ENCODE measurements at places on chromosomes 7 and 10.
A peak's percentile ranks its signal among the peaks of the same experiment; 100 is the strongest.

DNA sequence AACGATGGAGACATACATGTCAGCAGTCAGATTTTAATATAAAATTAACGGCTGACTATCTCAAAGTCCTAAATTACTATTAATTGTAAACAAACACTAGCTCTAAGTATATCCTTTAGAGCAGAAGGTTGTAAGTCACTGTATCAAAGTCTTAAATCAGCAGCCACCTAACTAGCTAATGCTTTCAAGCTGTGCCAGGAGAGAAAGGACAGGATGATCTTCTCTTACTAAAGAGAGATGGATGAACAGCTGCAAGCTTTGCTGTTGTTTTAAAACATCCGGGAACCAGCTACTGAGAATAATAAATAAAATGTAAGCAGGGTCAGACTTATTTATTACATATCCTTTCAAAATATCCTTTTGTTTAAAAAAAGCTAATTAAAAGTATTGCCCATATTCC is 24.0 kb upstream of the ABLIM1 start:
- no peak for DNase-seq

DNA sequence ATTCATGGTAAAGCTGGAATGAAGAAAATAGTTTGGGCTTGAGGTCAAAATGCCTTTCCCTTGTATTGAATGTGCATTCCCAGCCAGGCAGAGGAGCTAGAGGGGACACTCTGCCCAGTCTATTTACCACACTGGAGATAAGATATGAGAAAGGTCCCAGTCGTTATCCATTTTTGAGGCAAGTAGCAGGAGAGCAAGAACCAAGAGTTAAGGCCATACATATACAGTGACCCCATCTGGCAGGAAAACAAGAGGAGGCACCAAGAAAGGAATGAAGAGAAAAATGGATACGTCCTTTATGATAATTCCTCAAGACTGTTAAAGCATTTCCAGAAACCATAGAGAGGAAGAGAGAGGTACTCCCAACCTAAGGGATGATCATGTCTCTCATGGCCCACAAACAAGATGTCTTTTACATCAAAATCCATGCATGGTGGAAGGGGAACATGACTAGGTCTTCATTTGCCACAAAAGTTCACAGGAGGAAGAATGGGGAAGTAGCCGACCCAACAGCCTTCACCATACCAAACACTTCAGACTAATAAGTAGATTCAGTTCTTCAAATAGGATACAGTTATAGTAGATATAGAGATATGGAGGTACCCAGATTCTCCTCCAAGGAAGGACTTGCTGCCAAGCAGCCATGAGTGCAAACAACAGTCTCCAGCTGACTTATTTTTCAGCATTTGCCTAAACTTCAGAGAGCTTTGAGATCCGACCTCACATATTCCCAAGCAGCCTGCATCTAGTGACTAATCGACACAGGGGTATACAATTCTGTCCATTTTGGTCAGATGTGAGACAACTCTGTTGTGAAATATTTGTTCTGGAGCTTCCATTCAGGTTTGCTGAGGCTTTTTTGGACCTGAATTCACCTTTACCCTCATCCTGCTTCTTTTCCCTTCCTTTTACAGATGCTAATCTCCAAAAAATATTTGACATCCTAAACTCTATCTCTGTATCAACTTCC is 61.1 kb upstream of the CCDC71L start:
- DNase-seq = no peak

DNA sequence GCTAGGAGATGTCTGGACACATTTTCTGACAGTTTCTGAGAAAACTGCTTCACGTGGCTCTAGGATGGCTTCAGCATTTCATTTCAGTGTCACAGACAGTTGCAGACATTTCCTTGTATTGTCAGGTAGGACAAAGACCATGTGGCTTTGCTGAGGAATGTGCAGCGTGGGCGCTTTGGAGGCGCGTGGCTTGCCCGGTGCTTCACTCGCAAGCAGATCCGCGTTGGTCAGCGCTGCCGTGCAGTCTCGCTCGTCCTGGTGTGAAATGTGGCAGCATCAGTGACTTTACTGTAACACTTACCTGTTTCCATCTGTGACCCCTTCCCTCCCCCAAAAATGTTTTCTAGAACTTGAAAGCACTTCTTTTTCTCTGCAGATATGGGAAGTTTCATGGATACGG is 340.5 kb downstream of the SDK1 start:
- no peak for DNase-seq

- no peak for DNase-seq
Measured at GRCh38 chr7:6393667-6394056, 54.1 kb downstream of the DAGLB start.

- DNase-seq = no peak
Measured at GRCh38 chr7:81666209-81666608, 103.6 kb downstream of the HGF start.

DNA sequence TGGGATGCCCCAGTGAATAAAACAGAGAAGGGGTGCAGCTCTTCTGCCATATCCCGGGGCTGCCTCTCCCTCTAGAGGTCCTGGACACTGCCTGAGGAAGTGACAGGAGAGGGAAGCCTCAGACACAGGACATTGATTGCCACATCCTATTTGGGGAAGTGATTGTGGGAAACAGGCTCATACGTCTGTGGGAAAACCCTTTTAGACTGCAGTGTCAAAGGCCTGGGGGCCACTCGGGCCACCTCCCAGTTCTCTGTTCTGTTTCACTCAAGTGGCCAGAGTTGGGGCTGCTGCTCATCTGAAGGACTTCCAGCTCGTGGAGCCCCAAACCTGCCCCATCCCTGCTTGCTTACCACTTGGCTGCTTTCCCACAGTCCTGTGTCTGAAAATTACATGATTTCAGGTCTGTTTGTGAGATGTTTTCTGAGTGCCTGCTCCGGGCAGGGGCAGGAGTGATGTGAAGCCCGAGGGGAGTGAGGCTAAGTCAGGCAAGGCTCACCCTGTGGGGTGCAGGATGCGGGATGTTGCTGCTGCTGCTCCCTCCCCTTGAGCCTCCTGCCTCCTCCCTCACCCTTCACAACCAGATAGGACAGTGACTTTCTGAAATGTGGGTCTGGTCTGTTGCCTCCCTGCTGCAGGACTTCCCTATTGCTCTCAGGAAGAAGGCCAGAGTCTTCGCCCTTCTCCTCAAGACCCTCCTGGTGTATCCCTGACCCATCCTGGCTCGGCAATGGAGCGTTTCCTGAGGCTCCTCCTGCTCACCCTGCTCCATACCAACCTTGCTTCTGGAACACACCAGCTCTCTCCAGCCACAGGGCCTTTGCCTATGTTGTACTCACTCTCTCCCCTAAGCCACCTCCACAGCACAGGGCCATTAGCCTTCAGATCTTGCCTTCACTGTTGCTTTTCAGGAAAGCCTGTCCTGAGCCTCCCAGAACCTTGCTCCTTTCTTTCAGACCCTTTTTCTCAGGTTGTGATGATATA is 58.4 kb downstream of the NEURL1 start:
- DNase-seq = no peak

DNA sequence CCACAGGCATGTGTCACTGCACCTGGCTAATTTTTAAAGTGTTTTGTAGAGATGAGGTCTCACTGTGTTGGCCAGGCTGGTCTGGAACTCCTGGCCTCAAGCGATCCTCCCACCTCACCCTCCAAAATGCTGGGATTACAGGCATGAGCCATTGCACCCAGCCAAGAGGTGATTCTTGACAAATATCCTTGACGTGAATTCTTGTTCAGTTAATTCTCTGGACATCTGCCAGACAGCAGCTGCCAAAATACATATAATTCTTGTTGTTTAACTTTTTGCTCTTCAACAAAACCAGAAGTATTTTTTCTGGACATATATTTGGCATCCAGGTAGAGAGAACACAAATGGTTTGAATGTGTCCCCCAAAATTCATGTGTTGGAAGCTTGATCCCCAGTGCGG is 3.2 kb downstream of the ACADSB start:
- no peak for DNase-seq

DNA sequence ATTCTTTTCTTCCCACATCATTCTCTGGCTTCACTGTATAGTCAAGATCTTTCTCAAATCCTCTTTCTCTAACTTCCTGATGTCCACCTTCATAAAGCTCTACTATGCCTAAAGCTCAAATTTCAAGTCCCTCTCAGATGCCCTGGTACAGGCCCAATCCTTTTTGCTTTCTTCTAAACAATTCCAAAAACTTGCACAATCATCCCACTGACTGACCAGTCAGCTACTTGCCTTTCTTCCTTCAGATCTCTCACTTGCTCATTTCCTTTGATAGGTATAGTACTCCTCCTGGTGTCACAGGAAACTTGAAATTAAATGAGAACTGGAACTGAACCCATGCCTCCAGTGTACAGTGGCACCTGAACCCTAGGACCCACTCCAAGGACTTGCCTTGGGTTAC is 18.2 kb downstream of the SEC31B start:
- no peak for DNase-seq

DNA sequence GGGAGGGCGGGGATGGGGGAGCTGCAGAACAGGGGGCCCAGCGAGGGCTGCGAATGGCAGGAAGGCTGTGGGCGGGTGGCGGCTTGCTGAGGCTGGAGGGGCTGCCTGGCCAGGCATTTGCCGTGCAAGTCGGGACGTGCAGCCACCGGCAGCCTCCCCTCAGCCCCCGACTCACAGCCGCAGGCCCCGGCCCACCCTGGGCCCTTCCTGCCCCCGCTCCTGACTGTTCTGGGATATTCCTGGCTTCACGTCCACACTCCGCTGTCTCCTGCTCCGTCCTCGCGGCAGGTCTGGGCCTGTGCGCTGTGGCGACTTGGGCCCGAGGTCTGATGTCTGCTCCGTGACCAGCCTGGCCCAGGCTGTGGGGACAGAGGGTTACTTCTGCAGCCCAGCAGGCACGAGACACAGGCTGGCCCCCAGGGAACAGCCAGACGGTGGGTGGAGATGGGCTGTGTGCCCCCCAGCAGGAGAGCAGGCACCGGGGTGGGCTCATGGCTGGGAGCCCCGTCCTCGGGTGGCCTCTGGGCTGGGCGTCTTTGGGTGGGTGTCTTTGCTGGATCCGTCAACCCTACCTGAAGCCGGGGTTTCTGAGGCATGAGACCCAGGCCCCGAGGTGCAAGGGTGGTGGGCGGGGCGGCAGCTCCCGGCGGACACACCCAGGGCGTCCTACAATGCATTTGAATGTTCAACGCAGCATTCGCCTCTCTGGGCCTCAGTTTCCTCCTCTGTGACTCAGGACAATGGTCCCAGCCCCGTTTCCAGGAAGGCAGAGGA is 86.5 kb downstream of the FOXL3 start:
- no peak for DNase-seq

DNA sequence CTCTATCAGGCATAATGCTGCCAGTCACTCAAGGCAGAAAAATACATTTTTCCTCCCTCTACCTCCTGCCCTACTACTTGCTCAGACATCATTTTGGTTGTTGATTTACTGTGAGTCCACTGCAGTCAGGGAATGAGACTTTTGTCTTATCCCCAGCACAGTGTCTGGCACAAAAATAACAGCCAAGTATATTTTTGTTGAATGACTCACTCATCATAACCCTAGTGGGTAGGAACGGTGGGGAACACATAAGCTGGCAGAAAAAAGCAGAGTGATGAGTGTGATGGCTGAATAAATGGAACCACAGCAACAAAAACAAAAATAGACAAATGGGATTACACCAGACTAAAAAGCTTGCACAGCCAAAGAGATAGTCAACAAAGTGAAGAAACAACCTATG is 65.8 kb upstream of the LAMB4 start:
- DNase-seq = no peak

DNA sequence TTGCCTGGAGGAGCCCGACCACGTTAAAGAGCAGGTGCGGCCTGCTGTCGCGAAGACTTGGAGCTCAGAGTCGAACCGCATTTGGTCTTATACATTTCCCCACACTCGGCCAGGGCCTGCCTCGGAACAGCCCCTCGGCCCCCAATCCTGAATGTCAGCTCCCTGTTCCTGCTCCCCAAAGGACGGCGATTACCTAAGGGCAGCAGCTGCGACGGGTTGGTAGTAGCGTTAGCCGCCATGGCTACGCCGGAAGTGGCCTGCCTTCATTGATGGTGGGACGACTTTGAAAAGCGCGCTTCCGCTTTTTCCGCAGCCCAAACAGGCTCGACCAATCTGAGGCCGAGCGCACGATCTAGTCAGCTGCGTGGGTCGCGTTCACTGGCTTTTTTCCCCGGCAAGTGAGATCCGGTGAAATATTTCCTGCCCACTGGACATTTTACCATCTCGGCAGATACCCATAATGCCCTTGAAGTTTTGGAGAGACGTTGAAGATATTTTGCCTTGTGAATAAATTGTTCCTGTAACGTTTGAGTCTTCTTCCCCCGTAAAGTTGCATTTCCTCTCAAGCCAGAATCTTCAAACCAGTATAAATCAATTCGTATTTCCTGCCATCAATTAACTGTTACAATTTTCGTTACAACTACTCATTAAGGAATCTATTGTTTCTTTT is at the start of gene LSM5:
Gene LSM5 (minus strand): TSS at position 254 of the 670 bp plus-strand sequence. CDS start 15 bp downstream, at position 239.
- peak; percentile 92 for DNase-seq

GRCh38 chr7:31950091-31950755 is 120.0 kb downstream of the PDE1C start:
- DNase-seq = no peak

DNA sequence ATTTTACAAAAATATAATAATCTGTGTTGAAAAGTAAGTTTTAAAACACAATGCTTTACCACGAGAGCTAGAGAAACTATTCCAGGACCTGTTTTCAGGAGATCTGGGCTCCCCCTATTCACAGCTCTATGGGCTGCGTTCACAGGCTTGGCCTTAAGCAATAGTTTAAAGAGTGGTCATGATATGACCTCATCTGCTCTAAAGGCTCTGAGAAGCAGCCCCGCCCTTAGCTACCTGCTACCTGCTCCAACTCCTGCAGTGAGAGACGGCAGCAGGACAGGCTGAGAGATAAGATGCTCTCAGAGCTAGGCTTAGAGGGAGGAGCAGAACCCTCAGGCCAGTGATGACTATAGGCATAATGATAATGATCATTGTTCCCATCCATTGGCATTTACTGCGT is 12.6 kb downstream of the ALOX5 start:
- DNase-seq = no peak

DNA sequence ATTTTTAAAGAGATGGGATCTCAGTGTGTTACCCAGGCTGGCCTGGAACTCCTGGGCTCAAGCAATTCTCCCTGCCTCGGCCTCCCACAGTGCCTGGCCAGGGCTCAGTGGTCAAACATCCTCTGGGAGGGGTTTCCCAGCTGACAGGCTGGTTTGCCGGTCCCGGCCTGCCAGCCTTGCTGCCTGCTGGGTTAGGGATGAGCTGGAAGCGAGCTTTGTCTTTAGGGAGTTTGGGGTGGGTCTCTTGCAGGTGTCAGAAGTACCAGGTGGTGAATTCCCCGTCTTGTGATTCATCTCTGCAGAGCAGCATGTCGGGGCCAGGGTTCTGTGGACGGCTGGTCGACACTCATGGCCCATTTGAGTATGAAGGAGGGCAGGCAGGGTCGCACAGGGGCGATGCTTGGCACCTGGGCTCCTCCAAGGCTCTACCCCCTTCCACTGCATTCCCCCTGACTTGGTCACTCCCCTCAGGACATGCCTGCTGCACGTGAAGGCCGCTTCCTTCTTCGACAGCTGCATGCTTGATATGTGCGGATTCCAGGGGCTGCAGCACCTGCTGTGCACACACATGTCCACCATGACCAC is 30.3 kb downstream of the ZAN start:
- DNase-seq = no peak

Data from NCI-H2029 (cell line).